ENCODE measurements at places on chromosomes 7 and 10.
A peak's percentile ranks its signal among the peaks of the same experiment; 100 is the strongest.

DNA sequence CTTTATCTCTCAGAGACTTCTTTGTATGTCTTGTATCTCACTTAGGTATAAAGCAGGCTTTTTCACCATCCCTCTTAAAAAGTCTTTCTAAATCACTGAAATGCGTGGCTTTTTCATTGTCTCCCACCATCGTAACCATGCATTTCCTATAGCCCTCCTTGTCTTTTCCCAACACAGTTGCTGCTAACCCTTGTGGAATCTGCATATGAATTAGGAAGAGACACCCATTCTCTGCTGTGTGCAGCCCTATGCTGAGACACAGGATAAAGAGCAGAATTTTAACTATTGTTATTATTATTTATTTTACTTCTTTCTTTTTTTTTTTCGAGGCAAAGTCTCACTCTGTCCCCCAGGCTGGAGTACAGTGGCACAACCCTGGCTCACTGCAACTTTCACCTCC lies 804.3 kb upstream of the COBL start:
- no peak for DNase-seq

- DNase-seq, result no peak
Observed at GRCh38 chr7:134694767-134695166, 48.1 kb downstream of the BPGM start.

DNA sequence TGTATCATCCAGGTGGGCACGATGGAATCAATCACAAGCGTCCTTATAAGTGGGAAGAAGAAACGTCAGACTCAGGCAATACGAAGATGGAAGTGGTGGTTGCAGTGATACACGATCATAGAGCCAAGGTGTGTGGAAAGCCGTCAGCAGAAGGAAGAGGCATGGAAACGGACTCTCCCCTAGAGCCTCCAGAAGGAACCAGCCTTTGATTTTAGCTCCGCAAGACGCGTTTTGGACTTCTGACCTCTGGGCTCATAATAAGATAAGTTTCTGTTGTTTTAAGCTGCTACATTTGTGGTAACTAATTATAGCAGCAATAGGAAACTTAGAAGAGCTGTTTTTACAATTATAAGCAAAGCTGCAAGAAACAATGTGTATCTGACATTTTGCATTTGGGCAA lies 14.8 kb downstream of the FANK1 start:
- DNase-seq, result no peak

GRCh38 chr10:61391281-61391680 lies 61.9 kb downstream of the TMEM26 start:
- DNase-seq, result no peak

- no peak for DNase-seq
Observed at GRCh38 chr7:131244259-131244852, 83.3 kb upstream of the MKLN1 start.

- no peak for DNase-seq
Observed at GRCh38 chr7:108461840-108462239, 5.6 kb upstream of the NRCAM start.

GRCh38 chr7:13282377-13282980 lies 595.0 kb downstream of the ARL4A start:
- no peak for DNase-seq

- DNase-seq, result peak; percentile 82
Observed at GRCh38 chr10:91613411-91614187, 19.3 kb downstream of the PPP1R3C start.

GRCh38 chr10:47058961-47059391 lies 147.7 kb downstream of the PTPN20 start:
- peak; percentile 52 for DNase-seq

DNA sequence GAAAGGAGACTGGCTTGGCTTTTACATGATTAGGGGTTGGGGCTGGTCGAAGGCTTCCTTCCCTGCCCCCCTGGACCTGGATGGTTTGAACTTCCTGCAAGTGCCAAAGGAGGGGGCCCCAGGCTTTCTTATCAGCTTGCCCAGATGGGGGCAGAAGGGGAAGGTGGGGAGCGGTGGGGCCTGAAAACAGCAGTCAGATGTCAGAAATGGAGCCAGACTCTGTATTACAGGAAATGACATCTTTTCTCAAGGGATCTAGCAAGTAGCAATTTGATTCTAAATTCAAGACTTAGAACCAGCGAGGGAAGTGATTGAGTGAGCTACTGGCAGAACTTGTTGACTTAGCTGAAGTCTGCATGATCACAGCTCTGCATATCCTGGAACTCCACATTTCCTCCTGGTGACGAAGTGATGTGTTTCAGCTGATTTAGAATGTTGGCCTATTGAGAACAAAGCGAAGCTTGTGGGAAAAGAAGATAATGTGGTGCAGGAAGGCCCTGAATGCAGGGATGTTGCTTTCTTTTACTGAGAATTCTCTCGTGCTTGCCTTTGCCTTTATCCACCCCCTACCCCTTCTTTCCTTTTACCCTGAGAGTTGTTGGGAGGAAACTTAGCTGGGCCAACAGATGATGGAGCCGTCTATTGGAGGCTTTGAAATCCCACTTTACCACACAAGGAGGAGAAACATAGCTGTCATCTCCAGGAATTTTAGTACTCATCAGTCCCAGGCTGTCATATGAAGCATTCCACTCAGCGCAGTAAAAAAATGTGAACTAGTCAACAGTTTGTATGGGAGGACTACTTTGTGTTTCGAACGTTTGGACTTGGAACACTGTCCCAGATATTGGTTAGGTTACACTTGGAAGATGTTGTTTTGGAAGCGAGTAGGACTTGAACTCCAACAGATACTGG lies 43.2 kb downstream of the CCNY start:
- no peak for DNase-seq

DNA sequence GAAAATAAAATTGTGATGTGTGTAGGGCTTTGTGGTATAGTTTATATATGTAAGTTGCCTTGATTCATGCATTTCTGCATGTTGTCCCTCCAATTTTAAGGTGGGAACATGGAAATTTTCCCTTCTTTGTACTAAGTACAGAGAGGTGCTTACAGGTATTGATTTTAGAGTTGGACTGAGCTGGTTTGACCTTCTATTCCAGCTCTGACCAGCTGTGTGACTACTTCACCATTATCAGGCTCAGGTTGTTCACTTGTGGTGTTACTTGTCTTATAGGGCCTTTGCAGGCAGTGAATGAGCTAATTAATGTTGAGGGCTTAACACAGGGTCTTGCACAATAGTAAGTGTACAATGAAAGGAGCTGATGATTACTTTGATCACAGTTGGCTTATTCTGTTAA lies 16.3 kb downstream of the ZNF804B start:
- no peak for DNase-seq

Measured in ascending aorta (tissue), 2 donors.